ENCODE measurements at places on chromosomes 7 and 10.

- DNase-seq: no peak
These were observed 92.8 kb downstream of the ALOX5 start for GRCh38 chr10:45466784-45467183.

- DNase-seq: no peak
These were observed 166.2 kb downstream of the CHCHD3 start for GRCh38 chr7:132915647-132916046.

DNA sequence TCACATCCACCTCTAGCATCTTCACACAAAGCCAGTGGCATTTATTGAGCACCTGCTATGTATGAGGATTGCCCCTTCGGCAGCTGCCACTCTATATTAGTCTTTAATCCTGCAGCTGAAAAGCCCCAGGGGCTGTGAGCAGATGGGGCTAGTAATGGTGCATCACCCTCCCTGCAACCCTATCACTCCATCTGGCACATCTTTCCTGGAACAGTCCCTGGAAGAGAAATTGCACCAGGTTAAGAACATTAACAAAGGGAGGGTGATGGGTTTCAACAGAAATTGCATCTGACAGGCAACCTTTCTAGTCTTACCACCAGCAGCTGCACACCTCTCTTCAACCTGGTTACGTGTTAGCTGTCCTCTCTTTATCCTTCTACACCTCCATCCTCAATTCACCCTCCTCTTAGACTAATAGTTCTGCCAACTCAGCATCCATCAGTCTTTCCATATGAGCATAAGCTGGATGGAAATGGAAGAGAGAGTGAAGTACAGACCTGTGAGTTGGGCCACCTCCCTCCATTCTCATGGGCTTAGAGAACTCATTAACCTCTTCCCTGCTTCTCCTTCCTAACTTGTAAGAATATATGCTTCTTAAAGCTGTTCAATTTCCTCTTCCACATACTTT lies 168.6 kb upstream of the NEBL start:
- DNase-seq: no peak

DNA sequence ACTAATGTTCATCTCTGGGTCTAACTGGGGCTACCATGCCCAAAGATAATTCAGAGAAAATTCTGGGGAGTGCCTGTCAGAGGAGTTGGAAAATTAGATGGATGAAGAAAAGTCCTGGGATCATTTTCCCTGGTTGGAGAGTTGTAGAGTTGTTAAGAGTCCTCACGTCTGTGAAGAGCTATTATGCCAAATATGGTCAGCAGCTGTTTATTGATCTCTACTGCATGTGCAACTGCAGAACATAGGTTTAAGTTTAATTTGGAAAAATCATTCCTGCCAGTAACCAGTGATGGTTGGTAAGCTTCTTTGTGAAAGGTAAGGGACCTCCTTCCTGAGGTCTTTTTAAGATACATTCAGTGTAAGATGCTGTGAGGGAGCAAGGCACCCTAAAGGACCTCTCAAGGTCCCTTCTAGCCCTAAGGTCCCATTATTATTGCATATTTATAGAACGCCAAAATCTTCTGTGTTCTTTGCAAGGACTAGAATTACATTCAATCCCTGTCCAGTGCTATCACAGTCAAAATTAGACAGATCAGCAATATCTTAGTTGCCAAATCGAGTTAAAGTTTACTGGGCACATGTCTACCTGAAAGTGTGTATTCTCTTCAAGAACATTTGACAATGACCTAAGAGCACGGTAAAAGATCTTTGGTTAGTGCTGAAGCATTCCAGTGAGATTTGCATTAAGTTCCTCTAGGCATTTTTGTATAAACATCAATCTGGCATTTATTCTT lies 62.7 kb downstream of the VTI1A start:
- DNase-seq: no peak

- no peak for DNase-seq
These were observed 193.5 kb upstream of the HDAC9 start for GRCh38 chr7:18302097-18302496.

GRCh38 chr7:94398841-94399240 lies 4.1 kb downstream of the COL1A2 start:
- no peak for DNase-seq

- peak; percentile 14 for DNase-seq
These were observed 16.5 kb downstream of the AIFM2 start for GRCh38 chr10:70115948-70116682.

DNA sequence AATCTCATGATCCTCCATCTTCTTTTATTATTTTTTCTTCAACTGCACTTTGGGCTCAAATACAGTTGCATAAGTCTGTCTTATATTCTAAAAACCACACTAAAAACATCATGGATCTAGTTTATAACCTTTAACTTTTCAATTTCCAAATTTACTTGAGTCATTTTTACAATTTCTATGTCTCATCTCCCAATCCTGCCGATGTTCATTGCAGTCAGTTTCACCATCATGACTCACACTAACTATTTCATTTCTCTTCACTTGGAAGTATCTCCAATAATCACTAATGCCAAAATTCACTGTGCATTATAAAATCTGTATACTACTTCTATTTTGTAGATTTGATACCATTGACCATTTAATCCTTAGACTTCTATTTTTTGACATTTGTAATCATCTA lies 806.9 kb upstream of the SORCS1 start:
- DNase-seq: no peak

DNA sequence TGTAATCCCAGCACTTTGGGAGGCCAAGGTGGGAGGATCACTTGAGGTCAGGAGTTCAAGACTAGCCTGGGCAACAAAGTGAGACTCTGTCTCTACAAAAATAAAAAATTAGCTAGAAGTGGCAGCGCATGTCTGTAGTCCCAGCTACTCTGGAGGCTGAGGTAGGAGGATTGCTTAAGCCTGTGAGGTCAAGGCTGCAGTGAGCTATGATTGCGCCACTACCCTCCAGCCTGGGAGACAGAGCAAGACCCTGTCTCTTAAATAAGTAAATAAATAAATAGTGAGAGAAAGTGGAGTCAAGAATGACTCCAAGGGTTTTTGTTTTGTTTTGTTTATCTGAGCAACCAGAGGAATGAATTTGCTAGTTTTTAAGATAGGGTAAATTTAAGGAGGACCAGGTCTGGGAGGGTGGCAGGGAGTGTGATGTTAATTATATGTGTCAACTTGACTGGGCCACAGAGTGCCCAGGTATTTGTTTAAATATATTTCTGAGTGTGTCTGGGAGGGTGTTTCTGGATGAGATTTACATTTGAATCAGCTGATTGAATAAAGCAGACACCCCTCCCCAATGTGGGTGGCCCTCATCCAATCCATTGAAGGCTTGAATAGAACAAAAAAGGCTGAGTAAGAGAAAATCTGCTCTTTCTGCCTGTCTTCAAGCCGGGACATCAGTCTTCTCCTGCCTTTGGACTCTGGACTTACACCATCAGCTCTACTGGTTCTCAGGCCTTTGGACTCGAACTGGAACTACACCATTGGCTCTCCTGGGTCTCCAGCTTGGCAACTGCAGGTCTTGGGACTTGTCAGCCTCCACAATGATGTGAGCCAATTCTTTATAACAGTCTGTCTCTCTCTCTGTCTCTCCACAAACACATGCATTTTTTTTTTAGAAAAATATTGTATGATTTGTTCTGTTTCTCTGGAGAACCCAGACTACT lies 23.5 kb downstream of the IMPDH1 start:
- no peak for DNase-seq

- no peak for DNase-seq
These were observed 75.0 kb upstream of the MAGI2 start for GRCh38 chr7:79528421-79528820.

DNA sequence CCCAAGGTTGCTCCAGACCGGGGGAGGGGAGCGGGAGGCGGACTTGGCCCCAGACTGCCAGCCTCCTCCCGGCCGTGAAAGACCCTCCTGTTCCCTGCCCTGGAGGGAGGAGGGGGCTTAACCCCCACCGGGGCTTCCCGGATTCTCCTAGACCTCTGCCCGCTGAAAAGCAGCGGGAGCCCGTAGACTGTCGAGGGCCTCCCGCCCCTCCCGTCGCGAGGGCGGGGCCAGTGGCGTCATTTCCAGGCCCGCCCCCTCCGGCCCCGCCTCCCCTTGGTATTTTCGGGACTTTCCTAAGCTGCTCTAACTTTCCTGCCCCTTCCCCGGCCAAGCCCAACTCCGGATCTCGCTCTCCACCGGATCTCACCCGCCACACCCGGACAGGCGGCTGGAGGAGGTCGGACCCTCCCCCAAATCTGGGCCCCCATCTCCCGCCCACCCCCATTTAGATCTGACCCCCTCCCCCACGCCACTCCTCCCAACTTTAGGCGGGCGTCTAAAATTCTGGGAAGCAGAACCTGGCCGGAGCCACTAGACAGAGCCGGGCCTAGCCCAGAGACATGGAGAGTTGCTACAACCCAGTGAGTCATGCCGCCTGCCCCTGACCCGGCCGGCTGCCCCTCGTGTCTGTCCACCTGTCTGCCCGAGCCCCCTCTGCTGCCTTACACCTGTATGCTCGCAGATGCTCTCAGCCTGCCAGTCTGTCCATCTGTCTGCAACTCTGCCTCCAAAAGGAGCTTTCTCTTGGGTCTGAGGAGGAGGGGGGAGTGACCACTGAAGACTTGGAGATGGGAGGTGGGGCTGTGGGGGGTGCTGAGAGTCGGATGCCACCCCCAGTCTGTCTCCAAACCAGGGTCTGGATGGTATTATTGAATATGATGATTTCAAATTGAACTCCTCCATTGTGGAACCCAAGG lies at the start of gene NFKB2:
Gene NFKB2, plus strand, starts transcription at position 306 of the 917 bp plus-strand sequence. Its CDS starts 255 bp downstream, at position 561.
- peak; percentile 80 for DNase-seq

GRCh38 chr10:870564-871166 lies 60.8 kb downstream of the LARP4B start:
- no peak for DNase-seq

DNA sequence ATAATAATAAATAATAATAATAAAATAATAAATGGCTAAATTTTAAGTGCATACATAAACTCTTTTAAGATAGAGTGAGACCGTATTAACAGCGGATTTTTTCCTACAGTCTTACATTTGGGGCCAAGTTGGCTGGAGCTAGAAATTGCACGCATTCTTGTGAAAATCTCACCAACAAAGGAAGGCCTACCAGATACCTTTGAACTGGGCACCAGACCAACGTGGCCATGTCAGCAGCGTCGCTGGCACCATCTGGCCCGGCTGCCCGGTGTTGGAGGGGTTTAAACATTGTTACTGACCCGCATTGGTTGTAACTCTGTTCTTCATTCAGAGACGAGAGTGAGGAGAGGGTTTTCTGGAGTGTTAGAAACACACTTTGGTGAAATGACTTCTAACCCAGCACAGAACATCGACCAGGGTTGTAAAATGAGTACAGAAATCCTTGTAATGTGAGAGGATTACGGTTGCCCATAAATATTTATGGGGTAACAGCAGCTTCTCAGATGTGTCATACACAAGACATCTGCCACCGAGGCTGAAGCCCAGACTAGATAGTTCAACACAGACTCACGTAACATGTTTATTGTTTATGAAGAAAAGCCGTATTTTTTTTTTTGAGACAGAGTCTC lies 34.6 kb upstream of the UNCX start:
- no peak for DNase-seq

GRCh38 chr7:77576856-77577255 lies 39.8 kb downstream of the PTPN12 start:
- DNase-seq: no peak

GRCh38 chr10:56782503-56782902 lies 421.4 kb upstream of the ZWINT start:
- DNase-seq: no peak

GRCh38 chr10:99815621-99816020 lies 33.2 kb downstream of the ABCC2 start:
- DNase-seq: no peak

DNA sequence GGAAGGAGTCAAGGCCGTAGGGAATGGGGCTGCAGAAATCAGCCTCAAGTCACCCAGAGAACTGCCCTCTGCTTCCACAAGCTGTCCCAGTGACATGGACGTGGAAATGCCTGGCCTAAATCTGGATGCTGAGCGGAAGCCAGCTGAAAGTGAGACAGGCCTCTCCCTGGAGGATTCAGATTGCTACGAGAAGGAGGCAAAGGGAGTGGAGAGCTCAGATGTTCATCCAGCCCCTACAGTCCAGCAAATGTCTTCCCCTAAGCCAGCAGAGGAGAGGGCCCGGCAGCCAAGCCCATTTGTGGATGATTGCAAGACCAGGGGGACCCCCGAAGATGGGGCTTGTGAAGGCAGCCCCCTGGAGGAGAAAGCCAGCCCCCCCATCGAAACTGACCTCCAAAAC lies 50.2 kb upstream of the PDCD4 start:
- no peak for DNase-seq

GRCh38 chr7:4123346-4123745 lies 558.7 kb upstream of the FOXK1 start:
- no peak for DNase-seq

- DNase-seq: no peak
These were observed 66.7 kb upstream of the MYO3A start for GRCh38 chr10:25867321-25867720.

DNA sequence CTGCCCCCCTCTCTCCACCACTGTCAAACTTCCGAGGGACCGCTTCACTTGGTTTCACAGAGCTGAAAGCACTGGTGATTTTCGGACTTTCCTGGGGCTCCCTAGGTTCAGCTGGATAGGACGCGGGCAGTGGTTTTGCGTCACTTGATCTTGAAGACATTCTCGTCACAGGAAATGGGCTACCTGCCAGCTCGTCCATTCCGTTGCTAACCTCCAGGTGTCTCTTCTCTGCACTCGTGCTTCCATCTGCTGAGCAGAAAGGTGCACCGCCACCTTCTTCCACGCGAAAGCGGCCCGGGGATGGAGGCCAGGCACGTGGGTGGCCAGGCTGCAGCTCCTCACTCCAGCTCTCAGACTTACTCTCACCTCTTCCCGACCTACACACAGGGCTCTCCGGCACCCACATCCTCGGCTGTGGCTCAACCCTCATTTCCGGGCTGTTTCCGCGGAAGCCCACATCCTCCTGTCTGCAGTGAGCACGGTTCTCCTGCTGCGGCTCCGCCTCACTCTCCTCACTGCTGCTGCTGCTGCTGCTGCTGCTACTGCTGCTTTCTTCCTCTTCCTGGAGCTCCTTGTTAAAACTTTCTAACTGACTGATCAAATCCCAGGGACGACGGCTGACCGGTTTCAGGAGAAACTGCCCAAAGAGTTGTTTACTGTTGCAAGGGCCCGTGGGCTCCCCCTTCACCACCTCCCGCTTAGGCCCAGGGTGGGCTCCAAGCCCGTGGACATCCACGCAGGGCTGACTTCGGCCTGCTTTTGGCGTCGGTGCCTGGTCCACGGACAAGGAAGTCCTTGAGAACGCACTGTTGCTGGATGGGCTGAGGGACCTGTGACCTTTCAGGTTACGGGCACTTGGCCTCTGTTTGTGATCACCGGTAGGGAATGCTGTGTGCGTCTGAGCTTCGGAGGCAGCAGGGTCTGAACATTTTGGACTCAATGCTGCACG lies 32.1 kb downstream of the JCAD start:
- DNase-seq: peak; percentile 77

DNA sequence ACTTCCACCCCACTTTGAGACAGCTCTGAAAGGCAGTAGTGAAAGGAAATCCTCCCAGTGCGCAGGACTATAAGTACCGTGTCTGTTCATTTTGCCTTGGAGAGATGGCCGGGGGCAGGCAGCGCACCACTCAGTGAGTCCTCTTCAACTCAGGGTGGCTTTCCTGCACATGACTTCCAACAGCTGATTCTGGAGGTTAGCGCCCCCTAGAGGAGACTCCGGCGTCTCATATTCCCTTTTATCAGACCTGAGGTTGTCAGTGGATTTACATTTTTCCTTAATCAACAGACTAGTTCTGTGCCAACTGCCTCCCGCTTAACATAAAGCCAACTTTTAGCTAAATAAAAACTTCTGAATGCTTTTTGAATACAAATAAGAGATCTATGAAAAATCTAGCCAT lies 101.0 kb downstream of the HERPUD2 start:
- DNase-seq: no peak

GRCh38 chr7:27888736-27889135 lies 148.8 kb downstream of the TAX1BP1 start:
- no peak for DNase-seq

- no peak for DNase-seq
These were observed 40.8 kb downstream of the GRK5 start for GRCh38 chr10:119248184-119248583.

Measured in activated naive CD4-positive, alpha-beta T cell (primary cell).